ENCODE measurements at places on chromosomes 5 and 9.

GRCh38 chr5:159208514-159209437 is 577 bp downstream of the RNF145 start:
- DNase-seq: peak; percentile 57

GRCh38 chr9:37694355-37694754 is 43.6 kb downstream of the FRMPD1 start:
- no peak for DNase-seq

DNA sequence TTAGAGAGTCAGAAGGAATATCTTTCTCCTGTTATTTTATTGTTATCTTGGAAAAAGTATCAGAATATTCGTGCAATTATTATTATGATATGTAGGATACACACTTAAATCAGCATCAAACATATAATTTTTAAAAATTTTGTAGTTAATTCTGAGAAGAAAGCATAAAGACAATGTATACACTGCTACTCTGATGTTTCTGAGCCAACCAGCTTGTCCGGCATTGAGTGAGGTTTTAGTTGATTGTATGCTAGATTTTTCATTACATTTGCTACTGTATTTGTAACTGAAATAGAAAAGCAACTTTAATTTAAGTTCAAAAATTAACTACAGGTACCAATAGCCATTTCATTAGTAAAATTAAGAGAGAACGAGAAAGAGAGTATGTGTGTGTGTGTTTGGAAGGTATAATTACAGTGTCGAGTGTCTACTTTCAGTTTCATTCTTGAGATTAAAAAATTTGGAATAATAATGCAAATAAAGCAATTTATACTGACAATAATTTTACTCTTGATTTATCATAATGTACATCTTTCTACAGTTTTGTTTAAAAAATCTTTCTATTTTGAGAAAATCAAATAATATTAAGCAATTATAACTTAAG is 160.4 kb upstream of the CDH12 start:
- no peak for DNase-seq

DNA sequence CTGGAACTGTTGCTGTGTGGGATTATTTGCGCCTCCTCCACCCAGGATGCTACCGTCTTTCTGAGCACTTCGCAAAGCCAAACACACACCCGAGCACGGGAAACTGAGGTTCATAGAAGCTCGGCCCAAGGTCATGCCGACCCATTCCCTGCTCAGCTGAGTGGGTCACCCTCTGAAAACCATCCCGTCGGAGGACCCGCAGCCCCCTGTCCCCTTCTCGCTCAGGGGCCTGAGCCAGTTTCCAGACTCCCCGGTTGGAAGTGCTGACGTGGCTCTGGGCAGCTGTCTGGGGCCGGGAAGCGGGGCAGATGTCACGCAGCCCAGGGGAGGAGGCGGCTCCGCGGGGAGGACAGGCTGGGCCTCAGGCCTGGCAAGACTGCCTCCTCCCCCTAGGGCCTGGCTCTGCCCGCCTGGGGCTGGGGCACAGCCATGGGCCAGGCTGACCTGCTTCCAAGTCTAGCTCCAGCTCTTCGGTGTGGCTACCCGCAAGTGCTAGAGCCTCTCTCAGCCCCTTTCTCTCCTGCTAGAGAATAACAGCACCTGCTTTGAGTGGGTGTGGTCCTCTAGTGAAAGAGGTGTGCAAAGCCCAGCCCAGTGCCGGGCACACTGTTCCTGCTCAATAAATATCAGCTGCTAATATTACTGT is 9.9 kb upstream of the CXXC5 start:
- peak; percentile 35 for DNase-seq

- DNase-seq: no peak
These were observed 148.0 kb downstream of the NUDT12 start for GRCh38 chr5:103414604-103415003.

- no peak for DNase-seq
These were observed 115.7 kb upstream of the C9orf72 start for GRCh38 chr9:27688954-27689353.

DNA sequence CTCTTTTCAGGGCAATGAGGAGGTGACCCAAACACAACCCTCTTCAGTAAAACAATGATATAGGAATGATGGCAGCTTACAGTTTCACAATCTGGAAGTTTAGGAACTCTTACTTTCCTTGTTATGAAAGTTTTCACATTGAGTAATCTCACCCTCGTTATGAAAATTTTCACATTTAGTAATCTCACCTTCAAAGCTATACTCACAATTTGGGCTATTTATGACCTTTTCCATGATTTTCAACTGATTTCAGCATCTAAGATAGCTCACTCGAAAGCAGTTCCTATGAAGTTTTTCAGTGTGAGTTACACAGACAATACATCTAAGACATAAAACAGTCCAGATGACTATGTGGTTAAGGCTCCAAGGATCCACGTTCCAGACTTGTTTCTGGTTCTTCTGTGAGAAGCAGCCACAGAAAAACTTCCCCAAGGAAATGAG is 57.1 kb downstream of the FOXD1 start:
- no peak for DNase-seq

GRCh38 chr5:154002511-154003020 is 36.1 kb downstream of the FAM114A2 start:
- DNase-seq: no peak

- no peak for DNase-seq
These were observed 47.8 kb downstream of the PTPN3 start for GRCh38 chr9:109450346-109450745.

DNA sequence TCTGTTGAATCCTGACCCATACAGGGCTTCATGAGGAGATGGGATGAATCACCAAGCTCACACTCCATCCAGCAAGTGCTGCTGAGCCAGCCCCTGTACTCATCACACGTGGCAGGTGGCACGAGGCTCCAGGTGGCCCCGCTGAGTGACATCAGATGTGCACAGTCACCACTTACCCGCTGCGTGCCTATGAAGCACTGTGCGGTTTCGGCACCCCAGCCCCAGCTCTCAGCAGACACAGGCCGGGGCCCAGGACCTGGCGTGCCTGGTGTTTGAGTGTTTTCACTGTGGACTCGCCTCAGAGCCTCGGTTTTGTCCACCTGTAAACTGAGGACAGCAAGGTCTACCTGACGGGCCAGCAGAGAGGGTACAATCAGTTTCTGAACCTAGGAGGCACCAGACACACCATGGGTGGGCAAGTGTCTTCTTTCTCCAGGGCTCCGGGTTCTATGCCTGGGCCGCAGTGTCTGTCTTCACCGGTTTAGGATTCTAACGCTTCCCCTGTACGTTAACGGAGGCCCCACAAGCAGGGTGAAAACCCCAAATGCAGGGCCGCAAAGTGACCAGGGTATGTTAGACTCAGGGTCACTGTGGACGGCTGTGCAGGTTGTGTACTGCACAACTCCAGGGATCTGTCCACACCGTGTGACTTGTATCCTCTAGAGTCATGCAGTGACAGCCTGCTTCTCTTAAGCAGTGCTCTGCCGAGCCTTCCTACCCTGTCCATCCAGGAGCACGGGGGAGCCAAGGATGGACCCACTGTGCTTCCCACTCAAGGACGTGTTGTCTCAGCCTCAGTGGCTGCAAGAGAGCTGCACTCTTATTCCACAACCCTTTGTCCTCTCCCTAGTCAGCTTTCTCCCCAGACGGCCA is 44.3 kb upstream of the COL5A1 start:
- DNase-seq: no peak

DNA sequence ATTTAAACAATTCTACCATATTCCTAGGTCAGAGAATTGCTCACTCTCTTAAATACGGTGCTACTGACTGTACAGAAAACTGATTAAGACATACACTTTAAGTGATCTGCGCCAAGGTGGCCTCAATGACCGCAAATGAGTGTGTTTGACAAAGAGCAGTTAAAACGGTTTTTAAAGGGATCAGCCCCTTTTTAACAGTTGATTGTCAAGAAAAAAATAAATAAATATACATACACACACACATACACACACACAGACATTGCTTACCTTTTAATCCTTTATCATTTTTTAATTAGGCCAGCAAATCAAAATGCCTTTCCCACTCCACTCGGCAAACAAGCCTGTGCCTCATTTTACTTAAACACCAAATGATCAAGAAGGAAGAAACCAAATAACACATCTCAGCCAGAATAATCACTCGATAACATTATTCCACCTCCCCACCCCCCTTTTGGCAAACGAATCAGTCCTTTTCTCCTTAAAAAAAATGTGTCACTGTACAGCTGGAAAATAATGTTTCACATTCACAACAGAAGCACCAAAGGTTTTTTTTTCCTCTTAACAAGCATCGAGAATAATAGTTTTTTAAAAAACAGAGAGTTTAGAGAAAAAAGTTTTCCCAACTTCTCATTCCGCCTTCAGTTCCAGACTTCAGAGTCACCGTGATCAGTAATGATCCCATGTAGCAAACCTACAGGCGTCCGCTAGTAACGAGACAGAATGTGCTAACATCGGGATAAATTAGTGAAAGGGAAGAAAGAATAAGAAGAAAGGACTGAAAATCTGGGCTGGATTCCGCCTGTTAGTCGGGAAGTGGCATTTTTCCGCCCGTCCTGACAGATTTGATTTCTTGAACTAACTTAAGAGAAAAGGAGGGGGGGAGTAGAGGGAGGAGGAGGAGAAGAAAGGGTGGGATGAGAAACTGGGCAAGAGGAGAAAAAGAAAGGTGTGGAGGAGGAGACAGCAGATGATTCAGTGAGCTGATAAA is at the start of gene ZNF608:
ZNF608 (minus strand) TSS at position 712 of the 988 bp plus-strand sequence. CDS start 1,650 bp downstream, outside the sequence.
- peak; percentile 73 for DNase-seq

DNA sequence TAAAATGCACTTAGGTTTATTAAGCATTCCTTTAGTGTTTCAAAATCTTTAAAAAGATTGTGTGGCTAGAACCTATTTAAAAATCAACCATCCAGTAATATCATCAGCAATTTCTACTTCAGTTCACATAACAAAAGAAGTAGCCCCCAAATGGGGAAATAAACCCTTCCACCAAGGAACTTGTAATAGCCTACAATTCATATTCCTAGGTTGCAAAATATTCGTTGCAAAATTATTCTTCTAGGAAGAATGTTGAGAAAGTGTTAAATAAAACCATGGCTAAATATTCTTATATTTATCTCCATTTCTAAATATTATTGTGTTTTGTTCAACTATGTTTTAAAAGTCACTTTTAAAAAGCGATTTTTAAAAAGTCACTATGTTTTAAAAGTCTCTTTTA is 177.9 kb upstream of the PRLR start:
- no peak for DNase-seq

GRCh38 chr9:129469188-129469987 is 151.5 kb downstream of the C9orf50 start:
- no peak for DNase-seq

- no peak for DNase-seq
These were observed 28.3 kb downstream of the LEAP2 start for GRCh38 chr5:132901730-132902129.

DNA sequence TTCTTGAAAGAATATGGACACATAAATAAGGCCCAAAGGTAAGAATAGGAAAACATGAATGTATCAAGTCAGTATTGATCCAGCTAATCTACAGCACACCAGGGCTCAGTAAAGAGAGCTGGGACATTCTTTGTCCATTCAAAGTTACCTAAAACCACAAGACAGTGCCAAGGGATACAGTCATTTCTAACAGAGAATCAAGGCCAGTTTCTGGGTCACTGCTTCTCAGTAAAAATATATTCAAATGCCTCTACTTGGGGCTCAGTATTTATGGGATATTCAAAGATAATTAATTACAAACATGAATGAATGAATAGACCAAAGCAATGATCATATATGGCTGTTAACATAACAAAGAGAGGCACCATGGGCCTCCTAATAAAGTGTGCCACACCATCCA is 34.9 kb downstream of the MTMR12 start:
- no peak for DNase-seq

GRCh38 chr9:73006986-73007385 is 54.1 kb upstream of the ALDH1A1 start:
- no peak for DNase-seq

DNA sequence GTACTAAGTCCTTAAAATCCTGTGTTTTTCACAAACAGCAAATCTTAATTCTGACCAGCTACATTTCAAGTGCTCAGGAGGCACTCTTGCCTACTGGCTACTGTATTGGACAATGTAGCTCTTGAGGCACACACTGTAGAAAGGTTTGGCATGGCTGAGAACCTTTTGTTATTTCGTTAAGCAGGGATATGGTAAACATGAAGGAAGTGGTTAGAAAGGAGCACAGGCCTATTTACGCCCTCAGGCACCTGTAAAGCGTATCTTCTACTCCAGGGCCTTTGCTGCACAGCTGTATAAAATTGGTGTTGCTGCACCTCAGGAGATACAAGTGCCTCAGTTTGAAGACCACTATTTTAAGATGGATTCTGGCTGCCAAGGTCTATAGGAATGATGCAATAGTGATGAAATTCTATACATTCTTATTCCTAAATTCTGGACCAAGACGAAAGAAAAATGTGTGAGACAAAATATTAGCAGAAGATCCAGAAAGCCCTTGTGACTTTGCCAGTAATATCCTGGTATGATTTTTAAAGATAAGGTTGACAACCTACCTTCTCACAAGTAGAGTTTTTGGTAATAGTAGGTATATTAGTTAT is 9.3 kb upstream of the OTULIN start:
- no peak for DNase-seq

DNA sequence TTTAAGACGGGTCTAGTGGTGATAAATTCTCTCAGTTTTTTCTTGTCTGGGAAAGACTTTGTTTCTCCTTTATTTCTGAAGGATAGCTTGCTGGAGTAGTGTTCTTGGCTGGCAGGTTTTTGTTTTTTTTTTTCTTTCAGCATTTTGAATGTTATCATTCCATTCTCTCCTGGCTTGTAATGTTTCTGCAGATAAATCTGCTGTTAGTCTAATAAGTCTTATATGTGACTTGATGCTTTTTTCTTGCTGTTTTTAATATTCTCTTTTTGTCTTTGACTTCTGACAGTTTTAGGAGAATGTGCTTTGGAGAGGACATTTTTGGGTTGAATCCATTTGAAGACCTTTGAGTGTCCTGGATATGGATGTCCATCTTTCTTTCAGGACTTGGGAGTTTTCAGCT is 16.0 kb downstream of the HSD17B4 start:
- no peak for DNase-seq

DNA sequence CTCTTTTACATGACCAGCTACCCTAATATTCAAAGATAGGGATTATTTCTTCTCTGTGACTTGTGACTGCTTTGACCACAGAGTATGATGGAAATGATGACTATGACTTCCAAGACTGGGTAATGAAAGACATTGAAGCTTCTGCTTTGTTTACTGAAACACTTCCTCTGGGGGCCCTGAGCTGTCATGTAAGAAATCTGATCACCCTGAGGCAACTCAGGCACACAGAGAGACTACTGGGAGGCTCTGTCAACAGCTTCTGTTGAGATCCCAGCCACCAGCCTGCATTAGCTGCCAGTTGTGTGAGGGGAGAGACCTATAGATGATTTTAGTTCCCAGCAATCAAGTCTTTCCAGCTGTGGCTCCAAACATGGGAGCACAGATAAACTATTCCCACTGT is 76.5 kb downstream of the KCTD16 start:
- DNase-seq: no peak

DNA sequence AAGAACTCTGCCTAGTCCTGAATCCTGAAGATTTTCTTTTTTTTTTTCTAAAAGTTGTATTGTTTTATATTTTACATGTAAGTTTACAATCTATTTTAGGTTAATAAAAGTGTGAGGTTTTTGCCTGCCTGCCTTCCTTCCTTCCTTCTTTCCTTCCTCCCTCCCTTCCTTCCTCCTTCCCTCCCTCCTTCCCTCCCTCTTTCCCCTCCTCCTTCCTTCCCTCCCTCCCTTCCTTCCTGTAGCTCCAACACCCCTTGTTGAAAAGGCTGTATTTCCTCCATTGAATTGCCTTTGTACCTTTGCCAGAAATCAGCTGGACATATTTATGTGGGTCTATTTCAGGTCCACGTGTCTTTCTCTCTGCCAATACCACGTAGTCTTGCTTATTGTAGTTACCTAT is 46.6 kb downstream of the CACNA1B start:
- DNase-seq: no peak

Measured in HAP-1 (cell line).